Esophagus muscularis mucosa (tissue), 4 donors: ENCODE measurements at places on chromosomes 1 and 21. TPM values are rescaled to one million over a fixed set of nuclear protein-coding genes. Genes with fewer than 3 reads are reported as not detected.

Gene CRYAA
- total RNA-seq, result not detected

Gene IQGAP3
- total RNA-seq, result 0.50 TPM

Gene PLA2G2E
- not detected for total RNA-seq

Gene GPR52
- total RNA-seq, result 1.3 TPM

Gene OR6N1
- total RNA-seq, result not detected

Gene NEGR1
- 58.8 TPM for total RNA-seq

Gene IRF6
- 0.46 TPM for total RNA-seq

Gene NBPF6
- not detected for total RNA-seq

Gene SH2D2A
- total RNA-seq, result 0.84 TPM

- DNase-seq, result no peak
Measured at GRCh38 chr1:31011719-31012118, 53.8 kb downstream of the PUM1 start.

GRCh38 chr21:44548381-44548780, 2.9 kb downstream of the KRTAP10-2 start:
- DNase-seq, result peak; percentile 80

GRCh38 chr1:2250721-2251281, 22.7 kb downstream of the SKI start:
- no peak for DNase-seq

DNA sequence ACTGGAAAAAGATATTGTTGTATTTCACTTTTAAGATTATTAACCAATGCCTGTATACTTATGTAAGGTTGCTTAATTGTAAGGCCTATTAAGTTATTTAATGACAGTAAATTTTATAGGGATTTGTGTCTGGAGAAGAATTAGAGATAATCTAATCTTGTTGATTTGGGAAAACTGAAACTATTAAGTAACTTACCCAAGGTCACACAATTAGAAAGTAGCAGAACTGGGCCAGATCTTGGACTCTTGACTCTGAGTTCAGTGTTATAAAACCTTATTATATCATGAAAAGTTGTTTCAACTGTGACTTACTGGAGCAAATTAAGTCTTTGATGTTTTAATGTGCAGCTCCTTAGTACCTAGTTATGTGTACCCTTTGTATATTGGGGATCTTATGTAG, 38.5 kb downstream of the CAMTA1 start:
- no peak for DNase-seq

- DNase-seq, result peak; percentile 64
Measured at GRCh38 chr1:34086561-34086960, 78.5 kb downstream of the CSMD2 start.

DNA sequence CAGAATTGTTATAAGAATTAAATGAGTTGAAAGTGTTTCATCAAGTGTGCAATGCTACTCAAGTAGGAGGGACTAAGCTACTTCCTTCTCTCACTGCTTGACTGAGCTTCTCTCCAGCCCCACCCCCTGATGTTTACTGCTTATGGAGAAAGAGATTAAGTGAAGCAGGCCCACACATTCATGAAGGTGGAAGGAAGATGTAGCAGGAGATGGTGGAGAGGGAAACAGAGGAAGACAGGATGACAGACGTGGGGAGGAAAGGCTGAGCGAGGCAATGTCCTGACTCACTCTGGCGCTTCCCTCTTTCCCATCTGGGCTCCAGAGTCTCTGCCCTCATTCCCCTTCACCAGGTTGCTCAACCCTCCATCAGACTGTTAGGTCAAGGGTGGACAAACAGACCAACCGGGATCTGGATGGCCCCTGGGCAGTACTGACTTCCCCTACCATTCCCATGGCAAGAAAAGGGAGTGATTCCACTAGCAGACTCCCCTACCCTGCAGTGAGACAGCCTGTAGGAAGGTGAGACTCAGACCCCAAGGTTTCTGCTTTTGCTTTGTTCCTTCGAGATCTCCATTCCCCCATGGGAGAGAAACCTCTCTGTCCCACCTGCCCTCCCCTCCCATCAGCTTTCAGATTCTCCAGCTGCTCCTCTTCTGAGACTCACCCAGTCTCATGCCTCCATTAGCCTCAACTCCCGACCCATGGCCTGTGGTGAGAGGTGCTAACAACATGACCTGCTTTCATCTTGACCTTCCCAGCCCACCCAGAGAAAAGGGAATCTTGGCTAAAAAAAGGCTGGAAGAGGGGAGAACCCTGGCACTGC, 3.1 kb upstream of the ARHGEF2 start:
- DNase-seq, result no peak

- DNase-seq, result peak; percentile 97
Measured at GRCh38 chr1:17569200-17570139, 30.0 kb downstream of the ARHGEF10L start.

DNA sequence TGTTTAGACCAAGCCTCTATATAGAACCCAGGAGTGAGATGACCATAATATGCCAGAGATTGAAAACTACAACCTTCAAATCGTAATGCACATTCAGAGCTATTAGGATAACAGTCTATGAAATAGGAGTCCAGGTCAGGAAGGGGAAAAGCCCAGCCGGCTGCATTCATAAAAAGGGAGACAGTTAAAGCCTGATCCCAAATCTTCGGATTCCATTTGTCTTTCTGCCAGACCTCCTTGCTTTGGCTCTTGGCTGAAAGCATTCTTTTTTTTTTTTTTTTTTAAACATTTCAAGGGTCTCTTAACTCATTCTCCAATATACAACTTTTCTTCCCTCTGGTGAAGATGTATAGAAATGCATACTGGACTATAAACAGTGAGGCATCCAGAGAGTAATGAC, 81.1 kb downstream of the NTPCR start:
- DNase-seq, result no peak

- no peak for DNase-seq
Measured at GRCh38 chr1:15308621-15309027, 61.6 kb downstream of the FHAD1 start.

- no peak for DNase-seq
Measured at GRCh38 chr1:166552706-166553105, 286.6 kb upstream of the POGK start.

DNA sequence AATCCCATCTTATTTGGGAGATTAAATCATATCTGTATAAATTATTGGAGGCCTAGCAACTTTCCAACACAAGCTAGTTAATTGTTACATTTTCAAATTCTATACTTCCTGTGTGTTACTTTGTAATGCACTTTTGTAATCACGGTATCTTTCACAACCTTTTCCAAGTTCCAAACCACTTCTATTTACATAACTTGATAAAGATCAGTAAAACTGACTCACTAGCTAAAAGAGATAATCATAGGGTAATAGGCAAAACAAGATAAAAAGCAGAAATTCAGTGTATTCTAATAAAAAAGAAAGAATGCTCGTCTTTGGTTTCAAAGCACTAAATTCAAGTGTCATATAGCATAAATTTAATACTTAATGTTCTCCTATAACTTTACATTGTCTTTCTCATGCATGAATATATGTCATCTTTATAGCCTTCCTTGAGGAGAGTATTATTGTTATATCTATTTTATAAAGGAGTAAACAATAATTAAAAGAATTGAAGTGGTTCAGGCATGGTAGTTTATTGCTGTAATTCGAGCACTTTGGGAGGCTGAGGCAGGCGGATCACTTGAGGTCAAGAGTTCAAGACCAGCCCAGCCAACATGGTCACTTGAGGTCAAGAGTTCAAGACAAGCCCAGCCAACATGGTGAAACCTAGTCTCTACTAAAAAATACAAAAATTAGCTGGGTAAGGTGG, 66.4 kb downstream of the RGS13 start:
- DNase-seq, result no peak

- no peak for DNase-seq
Measured at GRCh38 chr1:219478811-219479210, 134.1 kb downstream of the ZC3H11B start.

DNA sequence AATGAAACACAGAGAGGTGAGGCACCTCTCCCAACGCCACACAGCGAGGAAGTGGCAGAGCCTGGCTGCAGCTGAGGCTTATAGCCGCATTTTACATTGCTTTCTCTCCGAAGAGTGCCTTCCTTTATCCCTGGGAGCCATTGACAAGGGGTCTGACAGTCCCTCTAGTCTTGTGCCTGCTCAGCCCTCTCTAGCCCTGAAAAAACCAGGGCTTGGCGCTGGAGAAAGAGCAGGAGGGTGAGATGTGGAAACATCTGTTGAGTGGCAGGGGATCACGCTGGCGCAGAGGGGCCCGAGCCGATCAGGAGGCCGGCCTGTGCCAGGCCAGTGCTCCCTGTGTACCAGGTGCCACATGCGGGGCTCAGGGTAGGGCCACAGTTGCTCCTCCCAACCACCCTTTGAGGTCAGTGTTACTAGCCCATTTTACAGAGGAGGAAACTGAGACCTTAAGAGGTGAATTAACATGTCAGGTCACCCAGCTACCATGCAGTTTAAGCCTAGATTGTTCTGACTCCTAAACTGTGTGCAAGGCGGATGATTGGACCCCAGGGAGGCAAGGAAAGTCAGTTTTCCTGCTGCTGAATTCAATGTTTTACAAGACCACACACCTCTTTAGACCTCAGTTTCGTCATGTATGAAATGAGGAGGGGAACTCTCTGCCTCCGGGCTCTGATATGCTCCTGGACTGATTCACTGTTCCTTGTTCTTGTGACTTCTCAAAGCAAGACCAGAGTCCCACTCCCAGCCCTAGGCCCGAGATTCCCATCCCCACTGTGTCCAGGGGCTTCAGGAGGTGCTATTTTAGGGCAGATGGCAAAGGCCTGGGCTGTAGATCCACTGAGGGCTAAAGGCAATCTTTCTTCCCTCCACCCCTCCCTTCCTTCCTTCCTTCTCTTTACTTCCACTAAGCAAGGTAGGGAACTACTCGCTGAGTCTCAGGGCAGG, 28.0 kb upstream of the RUNX3 start:
- no peak for DNase-seq

DNA sequence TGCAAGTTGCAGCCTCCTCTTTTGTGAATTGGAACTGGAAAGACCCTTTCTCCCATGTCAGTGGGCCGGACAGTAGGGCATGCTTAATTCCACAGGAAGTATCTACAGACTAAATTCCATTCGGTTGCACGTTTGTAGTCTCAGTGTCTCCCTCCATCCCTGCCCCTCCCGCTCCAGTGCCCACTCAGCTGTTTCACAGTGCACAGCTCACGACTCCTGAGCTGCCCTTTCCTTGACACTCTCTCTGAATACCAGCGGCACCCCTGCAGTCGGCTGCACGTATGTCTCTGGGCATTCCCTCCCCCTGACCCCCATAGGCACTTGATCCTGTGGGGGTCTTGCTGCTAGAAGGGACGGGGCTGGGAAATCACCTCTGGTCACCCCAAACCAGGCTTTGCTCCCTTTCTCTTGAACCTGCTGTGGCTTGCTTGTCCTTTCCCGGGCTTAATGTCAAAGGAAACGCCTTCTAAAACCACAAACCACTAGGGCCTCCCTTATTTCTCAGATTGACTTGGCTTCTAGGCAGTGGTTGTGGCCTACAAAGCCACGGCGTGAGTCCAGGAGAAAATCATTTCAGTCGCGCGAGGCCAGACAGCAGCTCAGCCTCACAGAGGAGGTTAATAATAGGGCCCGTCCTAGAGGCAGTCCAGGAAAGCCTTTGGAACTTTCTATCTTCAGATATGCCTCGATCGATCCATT, 365.3 kb upstream of the PROX1 start:
- no peak for DNase-seq
